ENCODE measurements at places on chromosomes 11 and 22. TPM values are rescaled to one million over a fixed set of nuclear protein-coding genes. Genes with fewer than 3 reads are reported as not detected.

DNA sequence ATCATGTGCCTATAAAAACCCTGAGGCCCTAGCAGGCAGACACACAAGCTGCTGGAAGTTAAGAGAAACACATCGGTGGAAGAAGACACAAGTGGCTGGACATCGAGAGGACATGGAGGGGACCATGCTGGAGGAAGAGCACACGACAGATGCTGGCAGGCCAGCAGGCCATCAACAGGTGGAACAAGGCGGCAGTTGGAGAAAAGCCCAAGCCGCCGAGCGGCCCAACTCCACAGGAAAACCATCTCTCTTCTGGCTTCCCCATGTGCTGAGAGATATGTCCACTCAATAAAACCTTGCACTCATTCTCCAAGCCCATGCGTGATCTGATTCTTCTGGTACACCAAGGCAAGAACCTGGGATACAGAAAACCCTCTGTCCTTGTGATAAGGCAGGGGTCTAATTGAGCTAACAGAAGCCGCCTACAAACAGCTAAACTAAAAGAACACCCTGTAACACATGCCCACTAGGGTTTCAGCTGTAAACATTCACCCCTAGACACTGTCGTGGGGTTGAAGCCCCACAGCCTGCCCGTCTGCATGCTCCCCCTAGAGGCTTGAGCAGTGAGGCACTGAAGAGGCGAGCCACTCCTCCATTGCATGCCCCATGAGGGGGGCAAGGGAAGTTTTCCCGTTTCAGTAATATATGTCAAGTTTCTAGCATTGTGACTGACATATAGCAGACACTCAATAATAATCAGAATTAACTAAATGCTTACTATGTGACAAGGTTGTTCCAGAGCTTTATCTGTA lies 39.0 kb upstream of the MMP20 start:
- no peak overlapping the region for H3K27ac ChIP-seq
- H3K4me1 ChIP-seq: no peaks in the 10 kb centered on the region
- H3K27me3 ChIP-seq: no peaks in the 10 kb centered on the region

DNA sequence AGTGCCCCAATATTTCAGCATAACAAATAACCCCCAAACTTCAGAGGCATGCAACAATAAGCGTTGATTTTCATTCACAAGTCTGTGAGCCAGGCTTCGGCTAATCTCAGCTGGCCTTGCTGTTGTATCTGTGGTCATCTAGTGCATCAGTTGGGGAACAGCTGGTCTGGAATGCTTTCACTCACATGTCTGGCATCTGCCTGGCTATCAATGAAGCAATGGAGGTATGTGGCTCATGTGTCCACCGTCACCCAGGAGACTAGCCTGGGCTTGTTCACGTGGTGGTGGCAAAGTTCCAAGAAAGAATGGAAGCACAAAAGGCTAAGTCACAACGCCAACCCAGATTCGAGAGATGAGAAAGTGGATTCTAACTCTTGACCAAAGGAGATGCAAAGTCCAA lies 304.8 kb upstream of the ISX start:
- no peaks in the 10 kb centered on the region for H3K4me1 ChIP-seq
- no peak overlapping the region for H3K27ac ChIP-seq
- H3K4me3 ChIP-seq: no peak overlapping the region
- no peaks in the 10 kb centered on the region for H3K36me3 ChIP-seq

DNA sequence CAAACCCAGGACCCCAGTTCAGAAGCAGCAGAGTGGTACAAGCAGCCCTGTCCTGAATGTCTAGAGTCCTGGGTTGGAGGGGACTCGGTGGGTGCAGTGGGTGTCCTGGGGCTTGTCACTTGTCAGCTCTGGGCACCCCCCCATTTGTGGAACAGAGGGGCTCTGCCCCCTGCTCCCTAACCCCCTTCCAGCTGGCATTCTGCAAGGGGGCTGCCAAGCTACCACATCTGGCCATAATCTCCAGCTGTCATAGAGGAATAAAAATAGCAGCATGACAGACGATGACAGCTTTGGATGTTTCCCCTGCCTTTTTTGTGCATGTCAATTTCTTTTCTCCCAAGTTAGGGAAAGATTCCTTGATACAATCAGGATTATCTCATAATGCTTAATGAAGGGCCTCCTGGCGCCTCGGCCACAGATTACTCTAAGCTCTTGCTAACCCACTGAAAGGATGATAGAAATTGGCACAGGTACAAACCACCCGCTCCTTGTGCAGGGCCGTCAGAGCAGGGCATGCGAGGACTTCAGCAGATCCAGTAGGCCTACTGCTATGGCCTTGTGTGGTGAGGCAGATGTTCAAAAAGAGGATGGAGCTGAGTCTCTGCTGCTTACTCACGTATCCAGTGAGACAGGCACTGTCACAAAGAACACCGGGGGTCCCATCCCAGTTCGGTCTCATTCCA lies 83.0 kb downstream of the ISX start:
- H3K27me3 ChIP-seq: no peaks in the 10 kb centered on the region
- no peak overlapping the region for H3K27ac ChIP-seq
- no peaks in the 10 kb centered on the region for H3K36me3 ChIP-seq
- H3K4me1 ChIP-seq: no peaks in the 10 kb centered on the region
- no peak overlapping the region for H3K4me3 ChIP-seq

DNA sequence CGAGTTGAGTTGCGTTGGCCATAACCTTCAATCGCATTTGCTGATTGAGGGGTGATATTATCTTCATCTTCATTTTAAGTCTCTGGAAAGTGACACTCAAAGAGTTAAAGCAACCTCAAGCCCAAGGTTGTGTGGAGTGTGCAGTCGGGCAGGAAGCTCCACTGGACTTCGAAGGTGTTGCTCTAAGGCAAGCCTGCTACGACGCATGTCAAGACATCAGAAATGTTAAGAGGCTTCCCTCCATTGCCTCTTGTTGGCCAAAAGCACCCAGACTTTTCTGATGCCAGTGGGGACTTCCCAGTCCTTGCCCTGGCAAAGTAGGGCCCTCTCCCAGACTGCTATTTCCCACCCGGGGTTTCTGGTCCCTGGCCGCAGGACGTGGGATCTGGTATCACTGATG lies 23.6 kb upstream of the SCGB1D1 start:
- H3K36me3 ChIP-seq: no peaks in the 10 kb centered on the region
- H3K27me3 ChIP-seq: peaks cover under 1% of the 10 kb centered on the region
- H3K27ac ChIP-seq: no peak overlapping the region
- peaks cover 1% of the 10 kb centered on the region for H3K4me1 ChIP-seq

DNA sequence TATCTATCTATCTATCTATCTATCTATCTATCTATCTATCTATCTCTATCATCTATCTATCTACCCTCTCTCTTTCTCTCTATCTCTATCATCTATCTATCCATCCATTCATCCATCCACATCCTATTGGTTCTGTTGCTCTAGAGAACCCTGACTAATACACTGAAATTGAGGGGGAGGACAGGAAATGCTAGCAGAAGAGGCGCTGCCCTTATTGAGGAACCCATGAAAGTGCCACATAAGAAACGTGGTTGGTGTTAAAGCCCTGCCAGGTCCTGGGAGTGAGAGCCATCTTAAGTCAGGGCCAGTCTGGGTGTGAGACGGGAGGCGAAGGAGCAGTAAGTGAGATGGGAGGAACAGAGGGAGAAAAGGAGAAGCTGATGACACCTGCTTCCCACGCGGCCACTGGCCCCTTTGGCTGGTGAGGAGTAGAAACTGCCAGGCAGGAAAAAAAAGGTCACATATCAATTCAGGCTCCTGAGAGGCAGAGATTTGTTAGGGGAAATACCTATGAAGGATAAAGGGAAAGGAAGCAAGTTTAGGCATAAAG lies 87.9 kb upstream of the PLET1 start:
- H3K4me1 ChIP-seq: no peaks in the 10 kb centered on the region
- no peaks in the 10 kb centered on the region for H3K36me3 ChIP-seq
- no peak for DNase-seq
- no peak overlapping the region for H3K4me3 ChIP-seq
- no peaks in the 10 kb centered on the region for H3K27me3 ChIP-seq
- H3K27ac ChIP-seq: no peak overlapping the region

- no peak overlapping the region for H3K4me3 ChIP-seq
- no peaks in the 10 kb centered on the region for H3K36me3 ChIP-seq
- no peaks in the 10 kb centered on the region for H3K4me1 ChIP-seq
Measured at GRCh38 chr11:102911758-102912481, 37.1 kb upstream of the MMP12 start.

The RFPL1 gene
- not detected for total RNA-seq

The ZNF70 gene
- total RNA-seq: 3.4 TPM

The MOV10L1 gene
- total RNA-seq: not detected

The TSGA10IP gene
- not detected for total RNA-seq

The CADM1 gene
- 0.90 TPM for total RNA-seq

The OR8I2 gene
- not detected for total RNA-seq

The RBMXL2 gene
- total RNA-seq: not detected

The ACTN3 gene
- total RNA-seq: 0.31 TPM

The TMEM132A gene
- 0.68 TPM for total RNA-seq

The DBX1 gene
- not detected for total RNA-seq
